ENCODE measurements at places on chromosomes 2 and 18.

DNA sequence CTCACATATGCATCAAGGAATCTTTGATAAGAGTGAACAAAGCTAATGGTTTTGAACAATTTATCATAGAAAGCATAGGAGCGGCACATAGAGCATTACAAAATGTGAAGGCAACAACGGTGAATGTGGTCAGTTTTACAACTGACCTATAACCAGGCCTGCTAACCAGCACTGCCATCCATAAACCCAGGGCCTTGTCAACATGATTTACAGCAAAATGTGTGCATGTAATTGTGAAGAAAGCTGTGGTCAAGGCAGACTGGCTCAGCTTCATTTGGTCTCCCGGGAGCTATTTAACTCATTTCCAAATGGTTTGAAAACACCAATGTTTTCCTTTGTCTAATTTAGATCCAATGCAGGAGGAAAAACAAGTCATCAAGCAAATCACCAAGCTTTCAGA is 119.8 kb downstream of the DHRS9 start:
- no peak for DNase-seq

- DNase-seq: no peak
These were observed 100.0 kb upstream of the CDCA7 start for GRCh38 chr2:173254659-173255058.

- no peak for DNase-seq
These were observed 51.9 kb downstream of the VRK2 start for GRCh38 chr2:58098254-58099095.

- no peak for DNase-seq
These were observed 55.1 kb downstream of the COPS8 start for GRCh38 chr2:237140689-237141285.

DNA sequence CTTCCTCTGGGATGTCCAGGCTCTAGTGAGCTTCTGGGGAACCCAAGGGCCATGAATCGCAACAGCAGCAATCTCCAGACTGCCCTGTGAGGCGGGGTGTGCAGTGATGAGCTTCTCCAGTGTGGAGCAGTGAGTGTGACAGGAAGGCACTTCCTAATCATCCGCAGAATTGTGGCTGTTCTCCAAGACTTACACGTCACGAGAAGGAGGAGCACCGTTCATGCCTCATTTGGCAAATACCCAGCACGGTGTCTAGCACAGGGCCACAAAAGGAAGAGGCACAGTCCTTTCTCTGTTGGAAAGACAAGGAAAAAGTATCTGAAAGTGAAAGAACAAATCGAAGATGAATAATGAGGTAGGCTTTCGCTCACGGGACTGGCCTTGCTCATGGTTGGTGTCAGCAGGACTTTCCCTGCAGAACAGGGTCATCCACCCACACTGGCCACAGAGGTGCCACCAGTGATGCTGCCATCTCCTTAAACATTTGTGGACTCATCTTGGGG is 125.1 kb upstream of the HAAO start:
- DNase-seq: no peak

DNA sequence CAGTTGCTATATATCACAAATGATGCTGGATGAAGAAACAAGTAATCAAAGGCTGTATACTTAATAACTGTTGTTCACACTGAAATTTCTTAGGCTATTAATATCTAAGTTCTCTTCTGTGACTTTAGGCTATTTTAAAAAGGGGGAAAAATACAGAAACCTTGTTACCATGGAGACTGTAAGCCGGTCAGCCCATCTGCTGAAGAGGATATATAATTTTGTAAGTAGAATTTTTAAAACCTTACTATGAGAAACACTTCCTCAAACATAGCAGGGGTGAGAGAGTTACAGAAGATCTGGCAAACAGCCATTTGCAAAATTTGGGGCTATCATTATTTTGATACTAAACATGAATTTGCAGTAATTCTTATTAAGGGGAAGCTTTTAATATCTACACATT is 27.8 kb downstream of the CACNB4 start:
- no peak for DNase-seq

DNA sequence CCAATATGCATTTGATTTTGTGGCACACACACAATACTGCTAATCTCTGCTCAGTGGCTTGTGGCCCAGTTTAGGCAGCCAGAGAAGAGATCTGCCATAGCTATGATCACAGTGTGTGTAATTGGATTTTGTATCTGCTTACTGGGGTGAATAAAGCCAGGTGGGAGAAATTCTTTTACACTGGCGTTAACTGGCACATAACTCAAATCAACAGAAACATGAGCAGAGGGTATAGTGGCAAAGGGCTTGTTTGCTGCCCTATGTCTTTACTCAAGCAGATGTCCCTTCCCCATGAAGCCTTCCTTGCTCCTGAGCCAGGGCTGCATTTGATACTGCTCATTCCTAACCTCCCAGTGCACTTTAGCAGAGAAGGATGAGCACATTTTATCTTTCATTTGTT is 28.5 kb downstream of the STON1 start:
- DNase-seq: no peak

DNA sequence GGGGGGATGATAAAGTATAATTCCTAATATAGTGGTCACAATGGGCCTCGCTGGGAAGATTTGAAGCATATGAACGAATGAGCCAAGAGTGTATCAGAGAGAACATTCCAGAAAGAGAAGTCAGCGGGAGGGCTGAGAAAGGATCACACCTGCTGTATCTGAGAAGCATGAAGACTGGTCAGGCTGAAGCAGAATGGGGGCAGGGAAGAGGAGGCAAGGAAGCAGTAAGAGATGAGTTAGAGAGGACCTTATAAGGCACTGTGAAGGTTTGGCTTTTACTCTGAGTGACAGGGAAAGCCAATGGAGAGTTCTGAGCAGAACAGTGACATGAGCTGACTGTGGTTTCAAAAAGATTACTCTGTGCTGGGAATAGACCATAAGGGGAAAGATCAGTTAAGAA is 73.5 kb downstream of the CHN1 start:
- DNase-seq: no peak

GRCh38 chr2:17057109-17058017 is 391.7 kb upstream of the CYRIA start:
- DNase-seq: no peak

GRCh38 chr2:44951124-44951523 is 9.6 kb downstream of the SIX3 start:
- no peak for DNase-seq
